ENCODE measurements at places on chromosomes 12 and 14.

DNA sequence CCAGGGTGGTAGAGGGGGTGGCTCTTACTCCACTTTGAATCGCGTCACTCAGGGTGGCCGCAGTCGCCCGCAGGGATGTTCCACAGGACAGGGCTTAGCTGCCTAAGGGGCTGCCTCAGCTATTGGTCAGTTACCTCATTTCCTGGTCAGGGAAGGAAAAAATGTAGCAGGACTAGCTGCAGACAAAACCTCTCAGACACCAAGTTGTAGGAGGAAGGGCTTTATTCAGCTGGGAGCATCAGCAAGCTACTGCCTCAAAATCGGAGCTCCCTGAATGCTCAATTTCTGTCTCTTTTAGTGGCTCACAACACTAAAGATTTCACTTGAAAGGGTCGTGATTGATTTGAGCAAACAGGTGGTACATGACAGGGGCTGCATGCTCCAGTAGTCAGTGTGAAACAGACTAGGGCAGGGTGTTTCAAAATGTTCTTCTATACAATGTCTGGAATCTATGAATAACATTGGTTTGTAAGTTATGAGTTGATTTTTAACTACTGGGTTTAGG, 6.4 kb upstream of the CLEC6A start:
- no peak for DNase-seq

- peak; percentile 17 for DNase-seq
Measured at GRCh38 chr14:56122301-56122700, 4.1 kb downstream of the PELI2 start.

DNA sequence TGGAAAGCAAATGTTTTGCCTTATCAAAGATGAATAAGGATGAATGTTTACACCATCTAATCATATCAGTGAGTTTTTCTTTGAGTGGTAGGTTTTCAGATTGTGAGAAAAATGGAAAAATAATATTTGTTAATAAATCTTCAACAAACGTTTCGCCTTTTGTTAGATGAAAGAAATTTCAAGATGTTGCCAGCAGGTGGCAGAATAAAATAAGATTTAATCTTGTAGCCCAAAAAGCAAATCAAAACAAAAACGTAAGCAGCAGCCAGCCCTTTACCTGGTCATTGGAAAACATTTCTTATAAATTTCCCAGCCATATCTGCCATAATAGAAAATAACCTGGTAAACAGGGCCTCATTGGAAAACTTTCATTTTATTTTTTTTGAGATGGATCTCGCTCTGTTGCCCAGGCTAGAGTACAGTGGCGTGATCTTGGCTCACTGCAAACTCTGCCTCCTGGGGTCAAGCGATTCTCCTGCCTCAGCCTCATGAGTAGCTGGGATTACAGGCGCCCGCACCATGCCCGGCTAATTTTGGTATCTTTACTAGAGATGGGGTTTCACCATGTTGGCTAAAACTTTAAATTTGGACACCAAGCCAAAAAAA, 15.4 kb upstream of the TMEM120B start:
- DNase-seq, result peak; percentile 53

GRCh38 chr14:100275214-100275613, 31.0 kb downstream of the SLC25A29 start:
- no peak for DNase-seq

DNA sequence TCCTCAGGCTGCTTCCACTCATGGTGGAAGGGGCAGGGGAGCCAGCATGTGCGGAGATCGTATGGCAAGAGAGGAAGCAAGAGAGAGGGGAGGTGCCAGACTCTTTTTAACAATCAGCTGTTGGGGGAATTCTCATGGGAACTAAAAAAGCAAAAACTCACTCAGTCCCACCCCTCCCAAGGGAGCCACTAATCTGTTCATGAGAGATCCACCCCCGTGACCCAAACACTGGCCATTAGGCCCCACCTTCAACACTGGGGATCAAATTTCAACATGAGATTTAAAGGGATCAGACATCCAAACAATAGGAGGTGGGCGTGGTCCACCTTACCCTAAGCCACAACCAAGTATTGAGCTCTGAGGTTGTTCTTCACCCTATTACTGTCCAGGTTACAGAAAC, 375.1 kb downstream of the GRIN2B start:
- DNase-seq, result no peak

- no peak for DNase-seq
Measured at GRCh38 chr12:2625289-2625612, 169.5 kb upstream of the FKBP4 start.

DNA sequence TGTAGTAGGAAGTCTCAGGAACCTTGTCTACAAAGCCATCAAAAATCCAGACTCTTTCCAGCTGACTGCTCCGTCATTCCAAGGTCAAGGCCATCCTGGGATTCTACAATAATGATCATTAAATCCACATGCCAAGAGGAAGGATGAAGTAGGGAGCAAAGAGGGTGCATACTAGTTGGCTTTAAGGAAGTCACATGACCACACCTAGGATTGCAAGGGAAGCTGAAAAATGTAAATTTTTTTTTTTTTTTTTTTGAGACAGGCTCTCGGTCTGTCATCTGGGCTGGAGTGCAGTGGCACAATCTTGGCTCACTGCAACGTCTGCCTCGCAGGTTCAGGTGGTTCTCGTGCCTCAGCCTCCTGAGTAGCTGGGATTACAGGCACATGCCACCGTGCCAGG, 7.3 kb upstream of the MRPL42 start:
- no peak for DNase-seq

DNA sequence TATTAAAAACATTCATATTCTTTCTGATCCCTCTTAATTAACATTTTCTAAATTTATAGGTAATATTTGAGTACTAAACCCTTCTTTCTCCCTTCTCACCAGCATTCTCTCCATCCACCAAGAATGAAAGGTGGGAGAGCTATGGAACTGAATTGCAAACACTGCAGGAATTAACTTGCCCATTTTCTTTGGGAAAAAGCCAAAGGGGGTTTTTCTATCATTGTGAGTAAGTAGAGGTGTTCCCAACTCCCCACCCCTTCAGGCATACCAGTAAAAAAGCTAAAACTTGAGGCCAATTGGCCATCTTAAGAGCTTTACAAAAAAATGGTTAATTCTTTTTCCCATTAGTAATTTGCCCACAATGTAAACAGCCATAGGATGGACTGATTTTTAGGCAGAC, 23.7 kb downstream of the PCNX1 start:
- peak; percentile 66 for DNase-seq

DNA sequence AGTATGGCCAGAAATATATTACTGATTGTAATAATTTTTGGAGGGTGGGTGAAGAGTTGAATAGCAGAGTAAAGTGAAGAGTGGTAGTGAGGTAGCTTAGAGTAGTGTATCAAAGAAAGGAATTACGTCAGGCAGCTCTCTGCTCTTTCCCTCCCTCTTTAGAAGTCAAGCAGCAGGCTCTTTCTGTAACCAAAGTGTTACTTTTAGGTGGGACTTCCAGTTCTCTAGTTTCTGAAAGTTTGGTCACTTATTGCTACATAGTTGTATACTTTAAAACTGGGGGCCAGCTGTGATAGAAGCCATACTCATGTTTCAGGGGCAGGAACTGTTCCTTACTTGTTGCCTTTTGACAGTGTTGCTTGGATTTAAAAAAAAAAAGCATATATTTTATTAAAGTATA, 30.6 kb downstream of the ATF7IP start:
- peak; percentile 28 for DNase-seq

DNA sequence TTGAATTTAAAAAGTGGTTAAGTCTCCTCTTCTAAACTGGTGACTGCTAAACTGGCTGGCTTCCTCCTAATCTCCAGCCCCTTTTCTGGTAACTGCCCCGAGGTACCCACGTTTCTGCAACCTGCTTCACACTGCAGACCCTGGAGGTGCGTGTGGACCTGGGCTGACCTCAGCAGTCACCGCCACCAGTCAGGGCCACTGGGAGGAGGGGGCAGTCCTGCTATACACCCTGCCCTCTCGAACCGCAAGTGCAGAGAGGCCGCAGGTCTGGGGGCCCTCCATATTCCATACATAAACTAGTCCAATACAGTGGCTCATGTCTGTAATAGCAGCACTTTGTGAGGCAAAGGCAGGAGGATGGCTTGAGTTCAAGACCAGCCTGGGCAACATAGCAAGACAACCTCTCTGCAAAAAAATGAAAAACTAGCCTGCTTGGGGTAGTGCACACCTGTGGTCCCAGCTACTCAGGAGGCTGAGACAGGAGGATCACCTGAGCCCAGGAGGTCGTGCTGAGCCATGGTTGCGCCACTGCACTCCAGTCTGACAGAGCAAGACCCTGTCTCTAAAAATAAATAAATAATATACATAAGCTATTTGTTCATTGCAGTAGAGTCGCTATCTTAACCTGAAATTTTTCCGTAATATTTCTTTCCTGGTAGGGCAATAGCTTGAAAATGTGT, 25.6 kb downstream of the VPS37B start:
- no peak for DNase-seq

DNA sequence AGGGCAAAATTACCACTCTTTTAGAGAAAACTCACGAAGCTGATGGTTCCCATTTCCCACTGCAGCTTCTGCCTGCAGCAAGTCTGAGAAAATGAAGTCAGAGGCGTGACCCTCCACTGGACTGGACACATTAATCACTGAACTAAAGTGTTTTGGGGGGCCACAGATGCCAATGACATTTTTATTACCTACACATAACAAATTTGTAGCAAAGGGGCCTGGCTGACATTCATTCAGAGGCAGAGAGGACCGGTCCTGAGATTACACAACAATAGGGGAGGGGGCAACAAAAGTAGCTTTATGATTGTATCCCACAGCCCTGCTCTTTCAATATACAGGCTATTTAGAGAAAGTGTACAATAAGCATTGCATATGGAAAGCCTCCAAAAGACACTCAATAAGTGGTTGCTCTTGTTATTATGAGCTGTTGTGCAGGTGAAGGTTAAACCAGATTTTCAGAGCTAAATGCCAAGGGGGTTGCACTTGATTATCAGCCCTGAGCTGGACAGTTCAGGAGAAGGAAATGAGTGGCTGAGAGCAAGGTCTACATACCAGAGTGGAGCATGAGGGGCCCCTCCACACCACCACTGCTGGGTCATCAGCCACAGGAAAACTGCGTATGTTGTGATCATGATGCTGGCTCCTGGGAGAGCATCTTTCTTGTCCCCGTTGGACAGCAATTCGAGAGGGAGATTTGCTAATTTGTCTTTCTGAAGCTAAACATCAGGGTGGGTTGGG, 41.5 kb upstream of the CCDC60 start:
- no peak for DNase-seq

Measured in IMR-90 (cell line).